Trophoblast cell (in vitro differentiated cells and primary cell): ENCODE measurements at places on chromosomes 7 and 10.

- no peaks in the 10 kb centered on the region for H3K36me3 ChIP-seq
- no peak for DNase-seq
Observed at GRCh38 chr10:75530299-75530698, 98.9 kb downstream of the LRMDA start.

GRCh38 chr7:32507414-32507813 lies 12.1 kb downstream of the AVL9 start:
- no peak overlapping the region for H3K27ac ChIP-seq
- H3K4me3 ChIP-seq: no peak overlapping the region
- peaks cover 2% of the 10 kb centered on the region for H3K4me1 ChIP-seq
- H3K36me3 ChIP-seq: no peaks in the 10 kb centered on the region

- no peak for DNase-seq
- peaks cover 6% of the 10 kb centered on the region for H3K36me3 ChIP-seq
- no peaks in the 10 kb centered on the region for H3K4me1 ChIP-seq
- no peaks in the 10 kb centered on the region for H3K27me3 ChIP-seq
- no peak overlapping the region for H3K27ac ChIP-seq
Observed at GRCh38 chr7:32569388-32570289, 74.3 kb downstream of the AVL9 start.

GRCh38 chr7:154741131-154741530 lies 261.8 kb downstream of the PAXIP1 start:
- H3K4me3 ChIP-seq: no peak overlapping the region
- H3K27ac ChIP-seq: no peak overlapping the region
- no peaks in the 10 kb centered on the region for H3K4me1 ChIP-seq

DNA sequence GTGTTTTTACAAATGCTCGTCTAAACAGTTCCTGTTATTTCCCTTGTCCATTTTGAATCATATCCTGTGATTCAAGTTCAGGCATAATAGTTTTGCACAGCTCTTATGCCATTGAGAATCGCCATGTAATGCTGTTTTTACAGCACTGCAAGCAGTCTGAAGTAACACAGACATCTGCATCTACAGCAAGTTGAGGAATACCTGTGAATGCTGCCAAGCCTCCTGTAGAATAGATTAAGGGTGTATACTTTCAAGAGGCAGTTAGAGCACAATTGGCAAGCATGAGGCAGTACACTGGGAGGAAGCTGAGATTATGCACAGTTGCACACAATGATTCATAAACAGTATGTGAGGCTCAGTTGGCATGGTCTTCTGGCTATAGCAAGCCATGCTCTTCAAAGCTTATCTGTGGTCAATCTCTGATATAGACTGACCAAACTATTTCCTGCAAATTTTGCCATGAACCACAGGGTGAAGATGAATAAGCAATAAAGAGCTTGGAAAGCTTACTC lies 121.9 kb upstream of the AKR1E2 start:
- no peaks in the 10 kb centered on the region for H3K36me3 ChIP-seq
- H3K27me3 ChIP-seq: no peaks in the 10 kb centered on the region
- H3K27ac ChIP-seq: no peak overlapping the region
- no peak overlapping the region for H3K4me3 ChIP-seq
